ENCODE measurements at places on chromosomes 4 and X.

- DNase-seq = no peak
Observed at GRCh38 chrX:13305108-13305507, 14.7 kb downstream of the ATXN3L start.

GRCh38 chr4:39025552-39026085 is 6.6 kb downstream of the TMEM156 start:
- no peak for DNase-seq

DNA sequence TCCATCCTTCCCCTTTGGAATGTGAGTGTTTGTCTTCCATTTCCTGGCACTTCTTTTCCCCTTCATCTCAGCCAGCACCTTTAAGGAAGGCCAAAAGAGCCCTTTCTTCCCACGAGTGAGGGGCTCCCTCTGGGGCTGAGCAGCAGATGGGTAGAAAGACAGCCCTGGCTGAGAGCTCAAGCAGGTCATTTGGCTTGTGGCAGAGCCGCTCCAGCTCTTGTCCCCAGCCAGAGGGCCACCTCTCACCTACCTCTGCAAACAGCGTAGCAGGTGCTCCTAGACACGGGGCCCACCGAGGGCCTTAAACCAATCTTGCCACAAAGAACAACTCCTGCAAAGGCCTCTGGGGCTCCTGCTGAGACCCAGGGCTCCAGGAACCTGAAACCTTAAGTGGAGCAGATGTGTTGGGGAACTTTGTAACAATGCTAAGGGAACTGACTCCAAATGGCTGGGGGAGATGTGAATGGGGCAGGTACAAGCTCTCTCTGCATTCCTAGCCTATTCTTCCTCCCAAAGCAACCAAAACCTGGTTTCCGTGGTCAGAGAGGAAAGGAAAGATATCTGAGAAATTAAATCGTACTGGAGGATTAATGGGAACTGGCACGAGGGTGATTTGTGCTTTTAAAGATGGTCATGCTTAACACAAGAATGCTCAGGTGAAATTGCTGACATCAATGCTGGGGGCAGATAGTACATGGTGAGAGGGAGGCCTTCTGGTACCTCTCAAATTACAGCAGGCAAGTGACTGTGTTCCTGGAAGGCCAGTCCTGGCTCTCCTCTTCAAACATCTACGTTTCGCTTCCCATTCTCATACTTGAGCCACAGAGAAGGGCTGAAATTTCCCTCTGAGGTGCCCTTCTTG is 27.0 kb downstream of the TFDP3 start:
- no peak for DNase-seq

GRCh38 chrX:98548519-98548918 is 1664.8 kb downstream of the RPA4 start:
- no peak for DNase-seq

- DNase-seq = no peak
Observed at GRCh38 chr4:101279377-101279871, 67.9 kb downstream of the PPP3CA start.

DNA sequence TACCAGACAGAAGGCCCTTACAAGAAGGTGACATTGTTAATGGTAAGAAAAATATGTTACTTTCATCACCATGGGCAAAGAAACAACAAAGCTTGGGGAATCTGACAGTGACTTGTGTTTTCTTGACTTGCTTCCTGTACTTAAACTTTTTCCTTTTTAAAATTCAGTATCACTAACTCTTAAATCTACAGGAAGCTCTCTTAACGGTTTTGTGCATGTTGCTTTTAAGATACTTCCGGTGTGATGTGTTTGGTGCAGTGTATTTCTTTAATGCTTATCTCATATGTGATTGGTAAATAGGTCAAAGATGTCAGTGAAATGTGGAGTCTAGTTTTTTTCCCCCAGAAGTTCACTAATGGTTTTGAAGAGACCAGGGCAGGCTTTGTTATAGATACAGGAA is 45.2 kb downstream of the ADH5 start:
- DNase-seq = peak; percentile 58

All from CD4-positive, alpha-beta T cell treated with Interleukin-12 subunit alpha and Interleukin-12 subunit beta, for 1 hour (primary cell).